ENCODE measurements at places on chromosomes 5 and 9.

DNA sequence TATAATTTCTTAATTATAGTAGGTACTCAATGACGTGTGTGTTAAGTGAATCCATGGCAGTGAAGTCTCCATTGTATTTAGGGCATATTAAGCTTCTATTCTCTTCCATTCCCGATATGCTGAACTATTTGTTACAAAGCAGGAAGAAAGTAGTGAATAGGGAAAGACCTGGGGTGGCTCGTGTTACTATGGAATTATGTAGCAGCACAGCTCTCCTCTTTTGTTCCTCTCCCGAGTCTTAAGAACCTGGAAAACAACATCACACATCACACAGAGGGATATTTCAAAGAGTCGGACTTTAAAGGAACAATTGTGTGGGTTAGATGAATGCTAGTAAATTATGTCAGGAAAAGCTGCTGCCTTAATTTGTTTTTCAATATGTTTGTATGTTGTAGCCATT is 131.8 kb downstream of the PCSK5 start:
- no peak for DNase-seq

GRCh38 chr9:92608909-92609445 is 61.0 kb downstream of the IPPK start:
- no peak for DNase-seq

DNA sequence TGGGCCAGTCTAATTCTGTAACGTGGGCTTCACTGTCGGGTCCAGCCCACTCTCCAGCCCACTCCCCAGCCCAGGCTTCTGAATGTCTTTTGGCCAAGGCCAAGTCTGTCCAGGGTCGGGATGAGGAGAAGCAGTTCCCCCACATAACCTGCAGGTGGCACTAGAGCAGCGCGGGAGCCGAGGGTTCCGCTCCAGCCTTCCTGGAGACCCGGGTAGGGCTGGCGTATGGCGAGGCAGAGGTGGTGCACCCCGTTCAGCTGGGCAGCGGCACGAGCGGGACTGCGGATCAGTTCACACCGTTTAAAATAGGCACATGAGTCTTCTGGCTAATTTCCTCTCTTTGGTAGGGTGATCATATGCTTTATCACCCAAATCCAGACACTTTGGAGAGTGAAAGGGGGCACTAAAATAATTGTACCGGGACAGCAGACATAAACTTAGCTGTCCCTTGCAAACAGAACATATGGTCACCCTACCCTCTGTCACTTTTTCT is 185.9 kb downstream of the MSX2 start:
- DNase-seq: peak; percentile 38

- no peak for DNase-seq
Measured at GRCh38 chr9:114552706-114553105, 34.9 kb upstream of the ATP6V1G1 start.

GRCh38 chr5:103260951-103261350 is 2.4 kb downstream of the MACIR start:
- DNase-seq: peak; percentile 59

DNA sequence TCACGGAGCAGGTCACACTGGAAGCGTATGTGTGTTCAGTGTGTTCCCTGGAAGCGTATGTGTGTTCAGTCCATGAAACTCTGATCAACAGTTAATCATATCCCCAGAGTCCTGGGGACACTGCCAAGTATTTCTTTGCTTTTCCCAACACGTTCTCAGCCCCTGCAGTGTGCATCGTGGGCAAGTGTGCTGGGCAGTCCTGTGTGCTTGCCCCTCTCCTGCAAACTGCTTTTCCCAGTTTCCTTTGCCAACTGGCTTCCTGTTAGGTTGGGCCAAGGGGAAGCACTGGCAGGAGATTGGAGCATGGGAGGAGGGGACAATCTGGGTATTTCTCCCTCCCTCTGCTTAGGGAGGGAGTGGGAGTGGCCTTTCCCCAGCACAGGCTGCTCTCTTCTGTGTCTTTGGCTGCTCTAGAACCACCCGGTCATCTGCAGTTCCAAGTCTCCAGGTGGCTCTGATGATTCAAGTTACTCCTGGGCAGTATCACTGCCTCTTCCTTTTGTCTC is 36.8 kb upstream of the NEK6 start:
- DNase-seq: no peak

GRCh38 chr5:135212361-135213026 is 178.5 kb upstream of the PITX1 start:
- no peak for DNase-seq

DNA sequence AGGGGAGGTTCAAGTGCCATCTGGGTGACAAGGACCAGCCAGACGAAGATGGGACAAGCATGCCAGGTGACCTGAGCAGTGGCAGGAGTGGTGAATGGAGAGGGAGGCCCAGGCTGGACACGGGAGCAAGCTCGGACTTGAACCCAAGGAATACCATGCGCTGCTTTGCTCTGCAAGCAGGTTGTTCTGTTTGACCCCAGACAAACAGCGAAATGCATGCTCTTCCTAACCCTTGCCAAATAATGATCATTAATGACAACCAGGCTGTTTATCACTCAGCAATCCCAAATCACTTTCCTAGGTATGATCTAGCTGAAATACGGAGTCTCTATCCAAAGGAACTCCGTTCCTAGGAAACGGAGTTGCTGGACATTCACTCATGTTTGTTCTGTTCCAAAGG is 77.4 kb downstream of the PTPDC1 start:
- DNase-seq: no peak
